Fibroblast of mammary gland (primary cell): ENCODE measurements at places on chromosomes 5 and 9.

DNA sequence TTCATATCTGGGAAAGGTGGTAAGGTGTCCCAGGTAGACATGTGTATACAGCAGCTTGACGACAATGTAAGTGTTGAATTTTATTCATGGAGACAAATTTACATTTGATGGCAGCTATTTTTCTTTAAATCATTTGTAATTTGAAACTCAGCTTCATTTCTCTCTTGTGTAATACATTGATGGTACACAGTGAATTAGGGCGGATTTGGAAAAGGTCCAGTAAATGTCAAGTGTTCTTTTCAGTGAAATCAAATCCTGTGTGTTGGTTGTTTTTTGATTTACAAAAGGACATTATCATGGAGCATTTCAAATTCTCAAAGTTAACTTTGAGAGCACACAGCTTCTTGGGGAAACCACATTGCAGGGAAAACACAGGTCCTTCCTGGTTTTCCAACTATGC, 30.0 kb upstream of the PCSK1 start:
- peak; percentile 45 for DNase-seq

DNA sequence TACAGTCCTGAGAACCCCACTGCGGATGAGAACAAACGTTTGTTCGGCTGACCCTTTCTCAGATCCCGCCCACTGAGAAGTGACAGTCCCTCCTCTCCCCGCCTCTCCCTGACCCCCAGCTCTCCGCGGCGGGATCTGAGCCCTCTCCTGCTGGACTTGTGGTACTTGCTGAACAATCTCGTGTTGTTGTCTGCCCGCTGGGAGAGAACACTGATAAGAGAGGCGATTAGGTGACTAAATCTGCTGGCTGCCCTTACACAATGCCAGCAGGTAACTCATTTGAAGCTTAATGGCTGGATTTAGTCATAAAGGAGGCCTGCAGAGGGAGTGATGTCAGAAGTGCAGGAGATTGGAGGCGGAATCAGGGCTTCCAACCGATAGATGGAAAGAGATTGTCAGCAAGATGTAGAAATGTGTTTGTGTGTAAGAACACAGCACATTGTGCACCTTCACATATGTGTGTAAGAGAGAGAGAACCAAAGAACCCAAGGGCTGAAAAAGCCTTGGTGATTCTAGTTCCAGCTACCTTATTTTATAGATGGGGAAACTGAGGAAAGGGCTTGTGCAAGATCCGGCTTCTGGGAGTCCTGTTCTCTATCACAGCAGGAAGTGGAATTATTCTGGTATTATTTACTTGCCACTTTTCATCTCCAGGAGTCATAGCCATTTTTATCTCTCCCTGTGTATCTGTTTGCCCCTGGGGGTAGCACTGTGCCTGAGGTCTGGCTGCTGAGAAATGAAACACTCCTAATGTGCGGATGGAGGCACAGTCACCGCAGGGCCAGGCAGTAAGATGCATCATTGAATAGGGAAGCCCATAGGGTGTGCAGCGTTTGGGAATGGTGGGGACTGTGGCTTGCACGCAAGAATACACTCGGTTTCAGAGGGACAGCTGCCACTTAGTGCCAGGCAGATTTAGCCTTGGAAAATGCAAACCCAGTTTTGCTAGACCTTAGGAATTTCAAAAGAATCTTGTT, 203.7 kb upstream of the MSX2 start:
- no peak for DNase-seq

GRCh38 chr5:167271081-167271480, 1020.4 kb upstream of the WWC1 start:
- no peak for DNase-seq

DNA sequence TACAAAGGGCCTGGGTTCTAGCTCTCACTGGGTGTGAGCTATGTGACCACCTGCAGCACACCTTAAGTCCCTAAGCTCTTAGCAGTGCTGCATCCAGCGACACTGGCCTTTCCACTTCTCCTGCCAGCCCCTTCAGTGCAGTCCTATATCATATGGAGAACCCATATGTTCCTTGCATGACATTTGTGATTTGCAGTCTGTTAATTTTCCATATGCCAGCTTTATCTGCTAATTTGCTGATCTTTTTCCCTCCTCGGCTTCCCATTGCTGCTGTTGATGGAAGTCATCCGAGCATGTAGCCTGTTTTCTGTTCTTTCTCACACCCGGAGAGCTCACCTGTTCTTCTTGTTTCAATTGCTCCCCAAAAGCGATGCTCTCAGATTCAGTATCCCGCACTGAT, 23.2 kb downstream of the PRDM6 start:
- no peak for DNase-seq

GRCh38 chr5:151406322-151406947, 41.0 kb upstream of the SLC36A1 start:
- DNase-seq, result peak; percentile 4

DNA sequence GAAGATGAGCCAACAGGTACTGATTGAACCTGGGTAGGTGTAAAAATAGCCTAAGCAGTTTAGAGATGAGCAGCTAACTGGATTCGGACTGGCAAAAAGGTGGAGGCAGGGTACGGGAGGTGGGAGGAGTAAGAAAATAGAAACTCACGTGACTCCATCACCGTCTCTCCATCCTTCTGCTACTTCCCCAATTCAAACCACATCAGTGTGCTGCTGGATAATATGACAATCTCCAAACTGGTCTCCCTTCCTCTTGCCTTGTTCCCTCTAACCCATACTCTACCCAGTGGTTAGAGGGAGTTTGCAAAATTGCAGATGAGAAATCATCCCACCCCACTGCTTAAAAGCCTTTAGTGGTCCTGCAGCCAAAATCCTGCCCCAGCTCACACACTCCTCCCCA, 42.7 kb downstream of the RIGI start:
- DNase-seq, result no peak

DNA sequence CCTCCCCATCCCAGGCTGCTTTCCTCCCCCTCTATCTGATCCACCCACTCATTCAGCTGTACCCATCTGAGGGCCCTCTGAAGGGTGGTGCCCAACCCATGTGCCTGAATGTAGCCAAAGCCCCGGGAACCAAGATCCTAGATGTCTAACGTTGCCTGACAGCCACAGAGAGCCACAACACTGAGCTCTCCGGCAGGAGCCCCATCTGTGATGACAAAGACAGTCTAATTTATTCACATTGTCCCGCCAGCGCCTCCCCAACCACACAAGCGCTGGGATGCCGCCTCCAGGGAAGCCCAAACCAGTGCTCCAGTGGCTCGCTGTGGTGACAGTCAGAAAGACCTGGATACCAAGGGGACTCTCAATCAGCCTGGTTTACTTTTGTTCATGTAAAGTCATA, 8.4 kb downstream of the IGFBPL1 start:
- no peak for DNase-seq

DNA sequence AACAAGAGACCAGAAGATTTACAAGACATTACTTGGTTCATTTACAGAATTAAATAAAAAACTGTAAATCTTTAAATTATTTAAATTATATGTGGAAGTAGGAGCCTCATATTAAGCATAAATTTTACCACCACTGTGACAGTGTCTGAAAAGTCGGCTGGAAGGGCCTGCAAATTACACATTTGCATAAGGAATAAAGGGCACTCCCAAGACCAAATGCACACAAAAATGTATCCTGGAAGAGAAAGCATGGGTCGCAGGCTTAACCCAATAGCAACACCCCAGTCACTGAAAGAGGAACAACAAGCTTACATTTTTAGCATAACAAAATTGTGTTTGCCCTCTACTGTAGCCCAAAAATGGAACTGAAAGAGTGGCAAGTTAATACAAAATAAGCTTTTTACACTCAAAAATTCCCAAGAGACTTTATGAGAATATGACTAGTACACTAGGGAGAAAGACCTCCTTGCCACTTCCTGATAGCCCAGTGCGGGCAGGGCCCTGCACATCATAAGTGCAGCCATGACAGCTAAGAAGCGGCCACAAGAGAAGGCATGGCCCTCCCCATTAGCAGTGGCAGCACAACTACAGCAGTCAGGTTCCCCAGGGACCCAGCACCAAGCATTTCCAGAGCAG, 482.0 kb downstream of the DTWD2 start:
- no peak for DNase-seq

- no peak for DNase-seq
Observed at GRCh38 chr5:178394074-178394473, 161.5 kb upstream of the PHYKPL start.

DNA sequence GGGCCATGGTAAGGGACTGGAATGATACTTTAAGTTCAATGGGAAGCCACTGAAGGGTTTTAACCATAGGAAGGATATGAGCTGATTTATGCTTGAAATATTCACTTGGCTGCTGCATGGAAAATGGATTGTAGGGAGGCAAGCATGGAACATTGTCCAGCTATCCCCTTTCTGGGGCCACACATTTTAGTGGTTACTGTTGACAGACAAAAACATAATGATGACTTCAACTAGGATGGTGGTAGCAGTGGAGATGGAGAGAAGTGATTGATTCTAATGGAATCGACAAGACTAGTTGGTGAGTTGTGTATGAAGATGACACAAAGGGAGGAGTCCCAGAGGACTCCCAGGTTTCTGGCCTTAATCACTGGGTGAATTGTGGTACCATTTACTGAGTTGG, 6.2 kb upstream of the FCHSD1 start:
- no peak for DNase-seq

- DNase-seq, result peak; percentile 76
Observed at GRCh38 chr5:59525957-59526356, 367.6 kb downstream of the PDE4D start.

GRCh38 chr9:76431601-76432000, 27.4 kb upstream of the GCNT1 start:
- no peak for DNase-seq

DNA sequence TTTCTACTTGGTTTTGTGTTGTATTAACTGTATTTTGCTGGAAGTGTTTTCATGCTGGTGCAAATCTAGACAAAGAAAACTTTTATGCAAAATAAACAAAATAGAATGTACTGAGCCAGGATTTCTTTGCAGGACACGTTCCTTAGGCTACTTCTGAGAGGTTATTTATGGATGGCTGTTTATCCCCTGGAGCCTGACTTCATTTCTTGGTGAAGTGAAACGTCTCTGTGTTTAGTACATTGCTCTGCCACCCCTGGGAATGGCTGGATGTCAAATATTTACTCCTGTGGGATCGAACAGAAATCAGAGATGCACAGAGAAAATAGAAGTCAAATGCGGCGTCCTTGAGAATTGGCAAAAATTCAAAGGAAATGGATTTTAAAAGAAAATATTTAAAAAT, 327.1 kb upstream of the MPDZ start:
- no peak for DNase-seq

GRCh38 chr5:65382582-65382981, 99.1 kb downstream of the ADAMTS6 start:
- peak; percentile 23 for DNase-seq

DNA sequence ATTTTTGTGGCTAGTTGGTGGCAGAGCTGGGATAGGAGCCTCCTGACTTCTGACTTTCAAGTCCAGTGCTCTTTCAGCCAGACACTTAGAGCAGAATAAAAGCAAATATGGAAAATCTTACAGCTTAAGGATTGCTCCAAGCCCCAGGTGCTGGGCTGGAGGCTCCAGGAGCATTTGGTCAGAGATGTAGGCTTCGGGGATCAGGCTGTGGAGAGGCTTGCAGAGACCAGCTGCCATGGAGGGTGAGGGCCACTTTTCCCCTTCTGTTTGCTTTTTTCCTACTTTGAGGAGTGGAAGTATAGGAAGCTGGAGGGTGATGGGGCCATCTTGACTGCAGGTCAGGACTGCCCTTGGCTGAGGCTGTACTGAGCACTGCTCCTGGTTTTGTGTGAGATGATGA, 58.9 kb downstream of the RGS3 start:
- DNase-seq, result no peak

DNA sequence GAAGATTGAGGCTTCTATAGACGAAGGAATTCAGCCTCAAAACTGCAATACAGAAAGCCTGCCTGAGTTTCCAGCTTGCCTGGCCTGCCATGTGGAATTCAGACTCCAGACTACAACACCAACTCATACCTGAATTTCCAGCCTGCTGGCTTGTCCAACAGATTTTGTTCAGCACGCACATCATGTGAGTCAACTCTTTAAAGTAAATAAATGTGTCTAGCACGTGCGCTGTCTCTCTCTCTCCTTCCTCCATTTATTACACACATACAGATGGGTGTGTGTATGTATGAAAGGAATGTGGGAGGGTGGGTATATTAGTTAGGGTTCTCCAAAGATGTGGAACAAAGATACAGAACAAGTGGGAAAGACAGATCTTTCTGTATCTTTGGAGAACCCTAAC, 82.4 kb upstream of the TAS2R1 start:
- DNase-seq, result peak; percentile 6

- DNase-seq, result no peak
Observed at GRCh38 chr5:135561266-135561665, 17.5 kb downstream of the CXCL14 start.

- DNase-seq, result no peak
Observed at GRCh38 chr5:88838500-88838899, 44.5 kb downstream of the MEF2C start.

DNA sequence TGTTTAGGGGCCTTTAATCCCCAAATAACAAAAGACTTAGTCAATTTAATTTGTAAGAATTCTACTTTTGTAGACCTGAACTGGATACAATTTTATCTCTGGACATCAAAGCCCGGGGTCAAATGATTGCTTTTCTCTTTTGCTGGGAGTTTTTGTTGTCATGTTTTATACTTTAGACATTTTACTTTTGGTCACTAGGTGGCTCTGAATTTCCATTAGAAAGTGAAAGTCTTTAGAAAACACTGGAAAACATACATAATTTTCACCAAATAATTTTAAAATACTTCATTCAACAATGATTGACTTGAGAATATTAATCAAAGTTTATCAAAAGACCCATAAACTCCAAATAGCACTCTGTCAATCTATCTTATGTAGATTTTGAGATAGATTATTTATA, 2.8 kb upstream of the PCA3 start:
- DNase-seq, result peak; percentile 24

DNA sequence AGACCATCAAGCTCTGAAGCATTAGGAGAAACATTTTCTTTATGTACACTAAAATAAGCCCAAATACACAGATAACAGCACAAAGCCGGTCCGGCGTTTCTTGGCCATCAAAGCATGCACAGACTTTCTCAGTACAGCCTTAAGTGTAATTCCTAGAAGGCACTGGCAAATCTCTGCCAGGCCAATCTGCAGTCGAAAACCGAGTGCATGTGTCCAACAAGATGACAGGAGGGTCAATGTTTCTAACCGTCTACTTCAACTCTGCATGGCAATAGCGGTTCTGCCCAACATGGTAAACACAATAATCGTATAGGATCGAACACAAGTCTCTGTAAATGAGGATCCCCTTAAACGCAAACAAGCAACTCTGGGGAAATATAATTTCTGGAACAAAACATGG, 1.1 kb downstream of the ARL15 start:
- peak; percentile 17 for DNase-seq

DNA sequence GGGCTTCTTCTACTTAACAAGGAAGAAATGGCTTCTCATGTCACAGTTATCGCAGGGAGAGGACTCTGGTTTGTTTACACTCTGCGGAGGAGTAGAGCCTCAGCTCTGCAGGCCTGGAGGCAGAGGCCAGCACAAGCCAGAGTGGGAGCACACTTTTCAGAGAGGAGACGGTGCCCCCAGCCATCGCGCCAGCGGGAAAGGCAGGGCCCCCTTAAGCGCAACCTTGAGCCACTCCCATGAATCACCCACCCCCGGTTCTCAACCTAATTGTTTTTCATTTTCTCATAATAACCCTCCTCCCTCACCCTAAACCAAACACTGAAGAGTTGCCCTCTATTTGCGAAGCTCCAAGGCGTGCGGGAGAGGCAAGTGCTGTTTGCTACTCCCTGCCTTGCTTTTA, 208.4 kb upstream of the TBCA start:
- no peak for DNase-seq
